Pulmonary artery endothelial cell (primary cell): ENCODE measurements at places on chromosomes 12 and 14. TPM values are rescaled to one million over a fixed set of nuclear protein-coding genes. Genes with fewer than 3 reads are reported as not detected.
A peak's percentile ranks its signal among the peaks of the same experiment; 100 is the strongest.

DNA sequence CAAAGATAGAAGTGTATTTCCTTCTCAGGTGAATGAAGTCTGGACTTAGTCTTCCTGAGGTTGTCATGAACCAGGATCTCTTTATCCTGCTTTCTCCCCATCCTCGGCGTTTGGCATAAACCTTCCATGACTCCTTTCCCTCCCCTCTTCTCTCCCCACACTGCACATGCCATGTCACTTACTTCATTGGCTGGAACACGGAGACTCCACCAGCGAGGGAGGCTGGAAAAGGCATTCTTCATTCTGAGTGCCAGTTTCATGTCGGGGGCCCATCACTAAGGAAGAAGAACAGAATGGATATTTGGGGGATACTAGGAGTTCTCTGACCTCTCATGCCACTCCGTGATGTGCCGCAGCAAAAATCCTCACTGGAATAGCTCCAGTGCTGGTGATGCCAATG, 105.6 kb downstream of the VCPKMT start:
- DNase-seq = no peak

GRCh38 chr12:15662983-15663659, 126.1 kb downstream of the EPS8 start:
- DNase-seq = no peak

Gene GPRC5D
- 0.11 TPM in 1 of 2 replicates, not detected in the other for total RNA-seq

- DNase-seq = no peak
Measured at GRCh38 chr12:131527736-131528135, 183.2 kb upstream of the SFSWAP start.

GRCh38 chr12:24398605-24399004, 449.1 kb upstream of the SOX5 start:
- no peak for DNase-seq

Gene RNASE1
- total RNA-seq = 75.5 and 99.7 TPM in 2 replicates

Gene IRF2BPL
- total RNA-seq = 16.4 and 18.7 TPM in 2 replicates

- DNase-seq = no peak
Measured at GRCh38 chr14:29274890-29275596, 508.5 kb downstream of the FOXG1 start.

Gene TPCN1
- 8.2 and 10.8 TPM in 2 replicates for total RNA-seq

- DNase-seq = no peak
Measured at GRCh38 chr12:77995436-77996167, 164.9 kb downstream of the NAV3 start.

GRCh38 chr12:50734409-50735263, 29.3 kb upstream of the ATF1 start:
- no peak for DNase-seq

Gene BMP4
- total RNA-seq = 64.3 and 156 TPM in 2 replicates

Gene DNAH10
- total RNA-seq = under 0.01 TPM in 2 replicates

Gene VRTN
- total RNA-seq = not detected in 2 replicates

DNA sequence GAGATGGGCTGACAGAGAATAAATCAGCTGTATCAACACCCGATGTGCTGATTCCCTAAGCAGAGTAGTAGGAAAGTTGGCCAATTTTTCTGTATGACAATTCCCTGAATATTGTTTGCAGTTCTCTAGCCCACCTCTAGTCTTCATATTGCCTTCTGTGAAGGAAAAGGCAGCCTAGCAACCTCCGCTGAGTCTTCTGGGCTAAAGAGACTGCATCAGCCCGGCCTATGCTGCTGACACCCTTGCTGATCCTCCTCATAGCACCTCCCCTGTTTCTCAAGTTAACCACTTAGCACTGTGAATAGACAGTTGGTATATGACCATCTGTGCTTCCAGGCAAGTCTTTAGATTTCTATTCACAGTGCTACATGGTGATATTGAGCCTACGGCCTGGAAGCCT, 161.1 kb upstream of the EGLN3 start:
- no peak for DNase-seq

GRCh38 chr12:125129179-125129571, 63.9 kb downstream of the AACS start:
- no peak for DNase-seq

DNA sequence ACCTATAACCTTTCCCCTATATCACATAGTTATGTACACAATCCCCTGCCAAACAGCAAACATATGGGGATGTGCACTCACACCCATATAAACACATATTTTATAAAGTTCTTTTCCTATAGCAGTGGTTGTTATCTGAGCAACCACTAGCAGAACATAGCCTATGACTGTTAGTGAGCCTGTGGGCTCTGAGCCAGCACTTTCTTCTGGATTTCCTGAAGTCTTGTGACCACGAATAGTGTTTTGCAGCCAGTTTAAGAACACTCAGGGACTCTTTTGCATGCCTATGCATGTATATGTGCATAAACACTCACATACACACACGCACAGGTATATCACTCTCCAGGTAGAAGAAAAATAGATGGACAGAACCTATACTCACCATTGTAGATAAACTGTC, 17.1 kb downstream of the TESPA1 start:
- no peak for DNase-seq

GRCh38 chr12:19287302-19287701, 152.0 kb upstream of the AEBP2 start:
- DNase-seq = no peak

GRCh38 chr12:72256725-72257124, 15.4 kb upstream of the TRHDE start:
- DNase-seq = no peak

Gene EEA1
- total RNA-seq = 18.9 and 31.6 TPM in 2 replicates

Gene PIWIL1
- not detected in 2 replicates for total RNA-seq

Gene FLRT2
- 20.8 and 55.9 TPM in 2 replicates for total RNA-seq

Gene RNASE9
- total RNA-seq = not detected in 2 replicates

Gene C12orf76
- 17.2 and 19.1 TPM in 2 replicates for total RNA-seq

- DNase-seq = no peak
Measured at GRCh38 chr12:25189656-25190055, 5.3 kb downstream of the DNAI7 start.

Gene RILPL2
- total RNA-seq = 5.3 and 5.5 TPM in 2 replicates

GRCh38 chr12:94987076-94987669, 16.3 kb downstream of the NDUFA12 start:
- DNase-seq = no peak

GRCh38 chr14:54730156-54730961, 163.4 kb downstream of the SAMD4A start:
- no peak for DNase-seq

DNA sequence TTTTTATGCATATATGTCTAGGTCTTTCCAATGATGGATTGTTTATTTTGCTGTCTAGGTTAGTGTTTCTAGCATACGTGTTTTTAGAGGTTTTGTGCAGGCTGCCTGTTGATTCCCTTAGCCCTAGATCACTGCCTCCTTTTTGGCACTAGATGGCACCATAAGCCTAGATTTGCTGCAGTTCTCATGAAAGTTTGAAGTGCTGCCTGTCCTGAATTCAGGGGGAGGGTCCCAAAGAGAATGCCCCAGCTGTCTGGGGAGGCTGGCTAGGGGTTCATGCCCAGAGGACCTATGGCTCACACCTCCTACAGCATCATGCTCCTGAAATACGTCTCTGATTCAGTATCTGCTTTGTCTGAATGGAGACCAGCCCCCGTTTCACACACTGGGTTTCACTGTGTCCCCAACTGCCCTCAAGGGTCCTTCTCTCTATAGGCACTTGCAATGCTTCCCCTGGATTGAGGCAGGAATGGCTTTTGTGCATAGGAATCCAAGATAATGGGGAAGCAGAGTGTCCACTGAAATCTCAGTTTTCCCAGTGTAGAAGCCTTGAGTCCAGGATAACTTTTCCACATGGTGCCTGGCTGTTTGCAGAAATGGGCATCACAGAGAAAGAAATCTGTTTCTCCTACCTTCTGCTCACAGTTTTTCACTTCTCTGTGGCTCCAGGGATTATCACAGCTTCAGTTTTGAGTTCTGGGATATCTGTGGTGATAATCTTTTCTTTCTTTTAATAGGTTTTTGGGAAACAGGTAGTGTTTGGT, 14.2 kb upstream of the TXNRD1 start:
- DNase-seq = peak; percentile 19

Gene AVPR1A
- not detected in 2 replicates for total RNA-seq

Gene TMEM233
- 0.73 and 1.2 TPM in 2 replicates for total RNA-seq

- DNase-seq = no peak
Measured at GRCh38 chr12:121511916-121512315, 68.9 kb downstream of the KDM2B start.

Gene C14orf180
- total RNA-seq = not detected in 2 replicates

- DNase-seq = no peak
Measured at GRCh38 chr14:93753647-93754046, 34.6 kb downstream of the PRIMA1 start.

Gene KRT6A
- 0.79 and 12.6 TPM in 2 replicates for total RNA-seq

GRCh38 chr12:106893451-106893850, 62.3 kb upstream of the TMEM263 start:
- DNase-seq = no peak
